ENCODE measurements at places on chromosomes 12 and 14.

- DNase-seq = no peak
Observed at GRCh38 chr14:72781561-72782508, 112.1 kb downstream of the DPF3 start.

GRCh38 chr12:42178101-42178500 lies 33.4 kb upstream of the GXYLT1 start:
- DNase-seq = no peak

- peak; percentile 90 for DNase-seq
Observed at GRCh38 chr14:24367514-24368211, at the start of gene NFATC4. Gene NFATC4, plus strand, starts transcription at chr14:24368184. Its CDS starts 157 bp downstream, at chr14:24368341.

DNA sequence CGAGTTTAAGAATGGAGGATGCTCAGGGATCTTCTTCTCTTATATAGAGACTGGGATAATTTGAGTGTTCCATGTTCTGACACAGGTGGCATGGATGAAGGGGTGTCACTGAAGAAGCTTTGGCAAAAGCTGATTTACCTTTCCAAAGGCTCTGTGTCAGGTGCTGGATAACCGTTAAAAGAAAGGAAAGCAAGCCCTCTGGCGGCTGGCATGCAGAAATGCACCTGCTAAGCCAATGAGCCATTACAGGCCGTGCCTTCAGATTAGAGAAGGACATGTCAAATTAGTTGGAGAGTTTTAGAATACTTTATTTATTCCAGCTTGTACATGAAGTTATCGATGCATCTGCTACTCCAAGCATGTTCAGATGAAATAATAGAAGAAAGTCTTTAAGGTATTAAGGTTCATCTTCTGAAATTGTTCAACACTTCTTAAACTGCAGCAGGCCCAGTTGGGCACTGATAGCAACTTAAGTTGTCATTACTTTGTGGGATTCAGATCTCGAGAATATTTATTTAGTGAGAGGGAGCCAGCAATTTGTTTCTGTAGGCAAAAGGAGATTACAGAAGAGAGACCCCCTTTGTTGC lies 678.2 kb downstream of the NRXN3 start:
- no peak for DNase-seq
